ENCODE measurements at places on chromosomes 1 and 21.

DNA sequence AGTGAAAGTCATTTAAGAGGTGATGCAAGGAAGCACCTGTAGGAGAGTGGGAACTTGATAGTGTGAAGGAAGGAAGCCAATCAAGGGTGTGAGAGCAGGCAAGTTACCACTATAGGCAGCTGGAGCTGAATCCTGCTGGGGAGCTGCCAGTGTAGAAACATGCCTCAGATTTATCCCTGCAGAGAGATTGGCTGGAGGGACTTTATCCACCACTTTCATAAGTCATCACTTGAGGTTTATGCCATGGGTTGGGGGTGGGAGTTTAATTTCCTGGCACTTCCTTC, 443.6 kb downstream of the PLPP3 start:
- DNase-seq: no peak

- DNase-seq: no peak
Observed at GRCh38 chr1:153827168-153827964, 52.2 kb downstream of the SLC27A3 start.

DNA sequence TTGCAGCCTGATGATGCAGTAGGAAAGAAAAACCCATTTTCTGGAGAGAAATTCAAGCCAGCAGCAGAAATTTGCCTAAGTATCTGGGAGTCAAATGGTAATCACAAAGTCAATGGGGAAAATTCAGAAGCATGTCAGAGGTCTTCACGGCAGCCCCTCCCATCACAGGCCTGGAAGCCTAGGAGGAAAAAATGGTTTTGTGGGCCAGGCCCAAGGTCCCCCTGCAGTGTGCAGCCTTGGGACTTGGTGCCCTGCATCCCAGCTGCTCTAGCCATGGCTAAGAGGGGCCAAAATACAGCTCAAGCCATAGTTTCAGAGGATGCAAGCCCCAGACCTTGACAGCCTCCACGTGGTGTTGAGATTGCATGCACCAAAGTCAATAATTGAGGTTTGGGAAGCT, 334.8 kb downstream of the PTBP2 start:
- no peak for DNase-seq

DNA sequence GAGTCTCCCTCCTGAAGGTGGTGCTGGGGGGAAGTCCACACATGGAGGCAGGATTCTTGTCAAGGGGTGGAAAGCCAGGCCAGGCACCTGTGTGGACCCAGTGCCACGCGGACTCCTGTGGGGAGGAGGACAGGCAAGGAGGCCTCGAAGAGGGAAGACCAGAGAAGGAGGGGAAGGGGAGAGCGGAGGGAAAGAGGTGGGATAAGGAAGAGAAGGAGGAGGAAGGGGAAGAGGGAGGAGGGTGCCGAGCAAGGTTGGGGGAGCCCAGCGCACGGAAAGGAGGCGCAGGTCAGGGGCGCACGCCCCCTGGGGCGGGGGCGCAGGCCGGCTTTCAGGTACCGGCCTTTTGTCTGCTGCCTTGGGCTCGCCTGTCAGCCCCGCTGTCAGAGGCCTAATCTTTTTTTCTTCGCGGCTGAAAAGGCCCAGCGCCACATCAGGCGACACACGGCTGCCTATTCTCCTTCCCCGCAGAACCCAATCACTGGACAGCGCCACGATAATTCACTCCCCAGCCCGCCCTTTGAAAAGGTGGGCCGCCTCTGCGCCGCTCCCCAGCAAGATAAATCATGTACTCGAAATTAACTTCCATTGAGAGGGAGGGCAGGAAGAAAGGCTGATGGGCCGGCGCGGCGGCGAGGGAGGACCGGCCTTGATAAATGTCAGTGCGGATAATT, 42.5 kb downstream of the PRDM16 start:
- no peak for DNase-seq

- DNase-seq: no peak
Observed at GRCh38 chr1:174031099-174031498, 8.9 kb upstream of the RC3H1 start.

DNA sequence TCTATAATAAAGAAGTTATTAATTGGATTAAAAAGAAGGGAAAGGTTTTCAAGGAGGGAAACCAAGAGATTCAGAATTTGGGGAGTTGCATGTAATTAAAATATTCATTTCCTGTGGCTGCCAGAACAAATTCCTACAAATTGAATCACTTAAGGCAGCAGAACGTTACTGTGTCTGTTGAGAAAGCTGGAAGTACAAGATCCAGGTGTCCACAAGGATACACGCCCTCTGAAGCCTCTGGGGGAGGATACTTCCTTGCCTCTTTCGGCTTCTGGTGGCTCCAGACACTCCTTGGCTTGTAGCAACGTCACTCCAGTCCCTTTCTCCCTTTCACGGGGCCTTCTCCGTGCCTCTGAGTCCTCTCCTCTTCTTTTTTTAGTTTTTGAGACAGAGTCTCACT, 67.9 kb downstream of the KAZN start:
- no peak for DNase-seq

DNA sequence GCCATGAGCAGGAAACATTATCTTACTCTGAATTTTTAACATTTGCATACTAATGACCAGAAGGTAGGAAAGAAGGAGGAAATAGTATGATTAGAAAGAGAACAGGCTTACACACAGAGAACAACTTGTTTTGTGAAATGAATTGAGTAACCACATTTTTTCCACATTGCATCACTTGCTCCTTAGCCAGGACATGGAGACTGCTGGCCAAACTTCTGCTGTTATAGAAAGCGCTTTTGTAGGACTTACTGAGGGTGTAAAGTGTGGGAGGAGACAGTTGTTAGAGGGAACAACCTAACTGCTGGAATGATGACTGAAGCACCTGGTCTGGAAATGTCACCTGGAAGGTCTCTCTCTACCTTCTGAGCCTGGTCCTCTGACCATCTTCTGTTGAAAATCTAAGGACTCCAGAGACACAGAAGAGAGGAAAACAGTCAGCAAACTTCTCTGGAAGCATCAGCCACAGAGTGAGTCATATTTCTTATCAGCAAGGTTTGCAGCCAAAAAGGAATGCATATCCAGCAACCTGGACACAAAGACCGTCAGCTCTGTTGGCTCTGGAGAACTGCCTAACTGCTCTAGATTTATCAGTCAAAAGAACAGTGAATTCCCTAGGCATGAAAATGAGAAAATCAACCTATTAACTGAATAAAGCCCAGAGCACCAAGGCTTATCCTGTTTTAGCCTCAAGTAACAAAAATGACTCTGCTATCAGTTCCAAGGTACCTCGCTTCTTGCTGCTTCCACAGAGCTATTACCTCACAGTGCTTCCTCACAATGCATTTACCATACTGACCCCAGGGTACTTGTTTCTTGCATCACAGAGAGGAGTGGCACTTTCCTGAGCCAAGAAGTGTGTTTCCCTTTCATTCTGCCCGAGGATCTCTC, 88.0 kb upstream of the SLFNL1 start:
- DNase-seq: no peak

DNA sequence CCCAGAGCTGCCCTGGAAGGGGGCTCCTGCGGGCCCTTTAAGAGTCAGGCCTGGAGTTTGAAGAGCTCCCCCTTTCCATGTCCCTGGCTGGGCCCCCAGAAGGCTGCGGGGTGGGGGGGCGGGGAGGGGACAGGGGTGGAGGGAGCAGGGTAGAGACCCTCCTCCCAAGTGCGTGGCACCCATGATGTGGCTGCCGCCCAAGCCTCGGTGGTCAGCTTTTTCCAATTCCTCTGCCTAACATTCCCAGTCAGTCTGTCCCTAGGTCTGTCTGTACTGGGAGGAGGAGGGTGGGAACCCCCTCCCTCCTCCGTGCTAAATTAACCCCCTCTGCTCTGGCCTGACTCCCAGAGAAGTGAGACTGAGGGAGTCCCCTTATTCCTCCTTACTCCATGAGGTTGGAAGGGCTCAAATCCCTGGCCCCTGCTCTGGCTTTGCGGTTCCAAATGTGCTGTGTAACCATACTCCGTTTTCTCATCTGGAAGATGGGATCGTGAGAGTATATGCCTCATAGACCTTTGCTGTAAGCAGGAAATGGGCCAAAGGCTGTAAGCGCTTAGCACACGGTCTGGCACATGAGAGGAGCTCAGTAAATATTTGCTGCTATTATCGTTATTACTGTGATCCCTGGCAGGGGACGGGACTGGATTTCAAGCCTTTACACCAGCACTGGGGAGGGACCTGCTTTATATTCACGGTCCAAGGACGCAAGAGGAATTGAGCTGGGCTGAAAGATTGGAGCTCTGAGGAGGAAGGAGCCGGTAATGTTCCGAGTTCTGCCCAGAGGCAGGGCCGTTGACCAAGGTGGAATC, 658 bp upstream of the COL16A1 start:
- no peak for DNase-seq

DNA sequence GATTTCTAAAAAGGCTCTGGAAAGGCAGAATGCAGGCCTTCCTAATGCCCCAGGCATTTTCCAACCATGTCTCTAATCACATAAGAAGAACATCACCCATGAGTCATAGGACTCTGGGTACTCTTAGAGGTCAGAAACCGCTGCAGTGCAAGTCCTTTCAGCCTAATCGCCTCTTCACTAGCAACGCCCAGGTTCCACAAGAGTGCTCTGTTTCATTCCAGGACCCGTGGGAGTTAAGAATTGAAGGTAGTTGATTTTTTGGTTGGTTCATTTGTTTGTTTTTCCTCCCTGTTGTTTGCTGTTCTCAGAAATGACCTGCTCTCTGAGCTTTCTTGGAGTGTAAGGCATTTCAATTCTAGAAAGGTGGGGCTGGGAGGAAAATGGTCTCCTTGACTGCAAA, 123.2 kb downstream of the NR5A2 start:
- no peak for DNase-seq

DNA sequence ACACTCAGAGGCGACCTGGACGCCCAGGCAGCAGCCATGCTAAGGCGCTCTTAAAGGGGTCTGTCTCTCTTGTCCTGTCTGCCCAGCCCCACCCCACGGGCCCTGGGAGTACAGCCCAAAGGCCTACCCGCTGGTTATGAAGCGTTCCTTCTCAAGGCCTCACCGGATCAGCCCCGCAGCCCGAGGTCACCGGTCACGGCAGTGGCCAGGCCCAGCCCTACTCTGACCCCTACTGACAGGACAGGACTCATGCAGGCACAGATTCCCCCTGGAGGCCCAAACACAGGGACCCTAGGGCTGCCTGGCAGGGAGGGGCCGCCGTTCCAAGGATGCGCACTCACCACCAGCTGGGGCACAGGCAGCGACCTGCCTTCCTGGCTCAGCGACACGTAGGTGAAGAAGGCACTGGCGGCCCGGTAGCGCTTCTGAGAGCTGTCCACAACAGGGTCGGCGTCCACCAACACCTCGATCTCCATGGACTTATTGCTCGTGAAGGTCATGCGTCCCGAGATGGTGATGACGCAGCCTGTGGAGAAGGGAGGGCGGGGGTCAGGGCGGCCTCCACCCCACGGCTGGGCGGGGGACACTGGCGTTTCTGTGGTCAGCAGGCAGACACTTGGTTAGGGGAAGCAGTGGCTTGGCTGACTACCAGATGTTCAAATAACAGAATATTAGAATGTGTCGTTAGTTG, 20.0 kb upstream of the GPR153 start:
- no peak for DNase-seq

GRCh38 chr1:186812570-186812969, 16.2 kb upstream of the PLA2G4A start:
- no peak for DNase-seq

GRCh38 chr1:106780806-106781569, 275.5 kb upstream of the PRMT6 start:
- DNase-seq: no peak

GRCh38 chr1:228852511-228853088, 117.3 kb downstream of the RHOU start:
- DNase-seq: no peak

DNA sequence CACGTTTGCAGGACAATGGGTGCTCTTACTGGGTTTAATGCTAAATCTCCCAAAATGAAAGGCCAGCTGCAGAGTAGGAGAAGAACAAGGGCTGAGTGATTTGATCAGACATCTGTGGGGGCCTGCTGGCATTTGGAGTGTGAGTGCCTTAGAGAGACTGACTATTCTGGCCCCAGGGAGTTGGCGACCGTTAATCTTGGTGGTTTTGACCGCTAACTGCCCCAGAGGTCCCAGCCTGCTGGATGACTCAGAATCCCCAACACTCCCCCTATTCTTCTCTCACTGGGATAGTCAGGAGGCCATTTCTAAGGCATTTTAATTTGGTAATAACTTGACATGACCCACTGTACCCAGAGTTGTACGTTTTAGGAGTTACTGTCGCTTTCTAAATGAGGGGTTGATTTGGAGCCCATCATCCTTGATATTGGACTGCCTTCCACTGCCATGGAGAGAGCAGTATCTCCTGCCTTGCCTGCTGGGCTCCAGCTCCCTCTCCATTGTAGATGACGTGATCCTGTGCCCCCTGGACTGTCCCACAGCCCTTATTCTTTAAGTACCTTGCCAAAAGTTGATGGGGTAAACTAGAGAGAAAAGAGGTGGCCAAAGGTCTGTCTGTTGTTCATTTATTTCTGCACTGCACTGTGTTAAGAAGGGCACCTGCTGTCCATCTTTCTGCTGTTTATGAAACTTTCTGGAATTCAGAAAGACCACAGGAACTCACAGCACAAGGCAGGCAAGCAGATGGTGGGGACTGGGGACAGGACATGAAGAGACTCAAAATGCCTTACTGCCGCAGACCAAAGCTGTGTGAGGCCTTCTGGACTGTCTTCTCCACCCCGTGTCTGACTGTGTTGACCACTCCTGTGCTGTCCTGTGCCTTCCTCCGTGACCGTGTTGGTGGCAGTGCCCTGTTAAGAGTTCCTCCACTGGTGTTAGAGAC, 98.2 kb upstream of the ARTN start:
- no peak for DNase-seq

DNA sequence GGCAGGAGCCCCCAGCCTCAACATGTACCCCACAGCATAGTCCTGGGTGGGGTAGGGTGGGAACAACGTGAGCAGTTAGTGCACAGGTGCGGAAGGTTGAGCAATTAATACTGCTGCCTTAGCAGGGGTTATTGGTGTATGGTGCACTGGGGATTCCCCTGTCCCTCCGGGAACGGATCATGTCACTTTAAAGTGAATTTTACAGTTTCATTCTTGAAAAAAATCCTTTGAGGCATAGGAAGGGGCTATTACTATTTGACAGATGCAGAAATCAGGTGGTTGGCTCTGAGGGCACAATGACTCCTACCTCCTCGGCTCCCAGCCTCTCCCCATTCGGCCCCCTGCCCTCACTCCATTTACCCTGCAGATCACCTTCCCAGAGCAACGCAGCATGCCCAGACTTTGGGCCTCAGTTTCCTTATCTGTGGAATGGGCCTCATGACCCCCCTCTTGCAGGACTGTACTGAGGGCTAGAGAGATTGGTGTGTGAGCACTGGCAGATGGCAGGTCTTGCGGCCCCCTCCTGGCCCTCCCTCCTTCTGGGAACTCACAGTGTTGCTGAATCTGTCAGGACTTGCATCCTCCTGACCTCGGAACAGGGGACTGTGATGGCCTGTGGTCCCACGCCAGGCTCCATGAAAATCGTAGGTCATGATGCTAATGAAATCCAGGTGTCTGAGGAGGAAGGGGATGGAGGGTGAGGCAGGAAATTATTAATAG, 5.1 kb upstream of the MYBPH start:
- no peak for DNase-seq

- DNase-seq: no peak
Observed at GRCh38 chr1:8202182-8202905, 115.6 kb upstream of the SLC45A1 start.

DNA sequence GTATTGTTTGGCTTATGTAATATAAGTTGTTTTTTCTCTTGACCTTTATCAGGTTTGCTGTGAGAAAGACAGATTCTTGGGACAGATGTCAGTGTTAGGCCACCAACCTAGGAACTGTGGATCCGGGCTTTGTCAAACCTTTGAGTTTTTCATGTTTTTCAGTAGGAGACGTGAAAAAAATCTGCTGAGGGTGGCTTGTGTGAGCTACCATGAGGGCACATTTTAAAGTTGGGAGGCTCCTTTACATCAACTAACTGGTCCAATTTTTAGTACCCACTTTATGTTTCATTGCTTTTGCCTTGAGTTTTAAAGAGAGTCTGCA, 801 bp downstream of the RPS6KC1 start:
- no peak for DNase-seq

Data from activated T-cell treated with anti-CD3 and anti-CD28 coated beads, Interleukin-2, amount 50 U/mL, for 1 hour (primary cell).